ENCODE measurements at places on chromosomes 2 and 18. TPM values are rescaled to one million over a fixed set of nuclear protein-coding genes. Genes with fewer than 3 reads are reported as not detected.

The CDH7 gene
- total RNA-seq = not detected

The BBS5 gene
- 1.5 TPM for total RNA-seq

The TBR1 gene
- total RNA-seq = not detected

The SCN7A gene
- total RNA-seq = 2.9 TPM

The COLEC11 gene
- total RNA-seq = 0.75 TPM

The FARSB gene
- 4.4 TPM for total RNA-seq

The AOX1 gene
- total RNA-seq = 59.2 TPM

The SCTR gene
- not detected for total RNA-seq

The RNF181 gene
- total RNA-seq = 157 TPM

The MAP2 gene
- 57.6 TPM for total RNA-seq

The PSMA8 gene
- total RNA-seq = not detected
